ENCODE measurements at places on chromosomes 11 and 22.

GRCh38 chr22:27407369-27407985 lies 394.1 kb downstream of the MN1 start:
- DNase-seq = no peak

DNA sequence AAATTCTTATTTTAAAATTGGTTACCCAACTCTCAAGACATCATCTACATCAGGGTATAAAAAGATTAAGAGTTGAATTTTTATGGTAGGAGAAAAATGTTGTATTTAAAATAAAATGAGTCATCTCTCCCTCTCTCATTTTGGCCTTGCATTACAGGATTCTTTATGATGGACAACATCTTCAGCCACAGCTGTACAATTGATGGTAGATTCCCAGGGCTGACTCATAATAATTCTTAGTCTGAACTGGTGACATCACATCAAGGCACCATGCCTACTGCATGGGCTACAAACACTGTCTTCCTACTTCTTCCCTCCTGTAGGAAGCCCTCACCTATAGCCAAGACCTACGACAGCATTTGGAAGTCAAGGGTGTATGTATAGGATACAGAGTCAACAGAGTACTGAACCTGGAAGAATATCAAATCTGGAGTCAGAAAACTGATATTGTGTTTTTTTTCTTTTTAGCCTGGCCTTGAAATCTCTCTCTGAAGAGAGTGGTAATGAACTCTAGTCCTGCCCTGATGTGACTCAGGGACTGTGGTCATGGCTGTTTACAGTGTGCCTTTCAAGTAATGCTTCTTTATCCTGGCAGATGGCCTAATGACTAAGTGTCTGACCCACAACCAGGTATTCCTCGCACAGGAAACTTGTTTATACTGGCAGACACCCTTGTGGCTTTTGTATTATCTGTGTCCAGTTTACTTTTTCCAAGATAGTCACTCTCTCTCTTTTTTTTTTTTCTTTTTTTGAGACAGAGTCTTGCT lies 32.5 kb downstream of the MRGPRX2 start:
- no peak for DNase-seq

DNA sequence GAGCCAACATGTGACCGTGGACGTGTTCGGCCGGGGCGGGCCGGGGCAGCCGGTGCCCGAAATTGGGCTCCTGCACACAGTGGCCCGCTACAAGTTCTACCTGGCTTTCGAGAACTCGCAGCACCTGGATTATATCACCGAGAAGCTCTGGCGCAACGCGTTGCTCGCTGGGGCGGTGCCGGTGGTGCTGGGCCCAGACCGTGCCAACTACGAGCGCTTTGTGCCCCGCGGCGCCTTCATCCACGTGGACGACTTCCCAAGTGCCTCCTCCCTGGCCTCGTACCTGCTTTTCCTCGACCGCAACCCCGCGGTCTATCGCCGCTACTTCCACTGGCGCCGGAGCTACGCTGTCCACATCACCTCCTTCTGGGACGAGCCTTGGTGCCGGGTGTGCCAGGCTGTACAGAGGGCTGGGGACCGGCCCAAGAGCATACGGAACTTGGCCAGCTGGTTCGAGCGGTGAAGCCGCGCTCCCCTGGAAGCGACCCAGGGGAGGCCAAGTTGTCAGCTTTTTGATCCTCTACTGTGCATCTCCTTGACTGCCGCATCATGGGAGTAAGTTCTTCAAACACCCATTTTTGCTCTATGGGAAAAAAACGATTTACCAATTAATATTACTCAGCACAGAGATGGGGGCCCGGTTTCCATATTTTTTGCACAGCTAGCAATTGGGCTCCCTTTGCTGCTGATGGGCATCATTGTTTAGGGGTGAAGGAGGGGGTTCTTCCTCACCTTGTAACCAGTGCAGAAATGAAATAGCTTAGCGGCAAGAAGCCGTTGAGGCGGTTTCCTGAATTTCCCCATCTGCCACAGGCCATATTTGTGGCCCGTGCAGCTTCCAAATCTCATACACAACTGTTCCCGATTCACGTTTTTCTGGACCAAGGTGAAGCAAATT lies 1.8 kb downstream of the FUT4 start:
- peak; percentile 54 for DNase-seq

DNA sequence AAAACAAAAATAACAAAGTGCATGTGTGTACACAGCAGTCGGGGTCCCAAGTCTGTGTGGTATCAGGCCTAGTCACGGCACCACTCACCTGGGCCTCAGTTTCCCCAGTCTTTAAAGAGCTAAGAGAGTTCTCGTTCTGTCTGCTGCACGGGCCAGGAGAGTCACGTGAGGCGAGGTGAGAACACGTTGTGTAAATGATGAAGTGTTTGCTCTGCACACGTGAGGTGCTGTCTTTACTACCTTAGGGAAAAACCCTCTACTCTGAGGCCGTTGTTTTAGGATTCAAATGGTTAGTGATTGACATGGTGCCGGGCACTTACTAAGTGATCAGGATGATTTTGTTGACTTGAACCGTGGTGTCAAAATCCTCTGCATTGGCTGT lies 86.5 kb upstream of the PPARA start:
- no peak for DNase-seq

- no peak for DNase-seq
Observed at GRCh38 chr11:42034826-42035225, 575.4 kb upstream of the LRRC4C start.

DNA sequence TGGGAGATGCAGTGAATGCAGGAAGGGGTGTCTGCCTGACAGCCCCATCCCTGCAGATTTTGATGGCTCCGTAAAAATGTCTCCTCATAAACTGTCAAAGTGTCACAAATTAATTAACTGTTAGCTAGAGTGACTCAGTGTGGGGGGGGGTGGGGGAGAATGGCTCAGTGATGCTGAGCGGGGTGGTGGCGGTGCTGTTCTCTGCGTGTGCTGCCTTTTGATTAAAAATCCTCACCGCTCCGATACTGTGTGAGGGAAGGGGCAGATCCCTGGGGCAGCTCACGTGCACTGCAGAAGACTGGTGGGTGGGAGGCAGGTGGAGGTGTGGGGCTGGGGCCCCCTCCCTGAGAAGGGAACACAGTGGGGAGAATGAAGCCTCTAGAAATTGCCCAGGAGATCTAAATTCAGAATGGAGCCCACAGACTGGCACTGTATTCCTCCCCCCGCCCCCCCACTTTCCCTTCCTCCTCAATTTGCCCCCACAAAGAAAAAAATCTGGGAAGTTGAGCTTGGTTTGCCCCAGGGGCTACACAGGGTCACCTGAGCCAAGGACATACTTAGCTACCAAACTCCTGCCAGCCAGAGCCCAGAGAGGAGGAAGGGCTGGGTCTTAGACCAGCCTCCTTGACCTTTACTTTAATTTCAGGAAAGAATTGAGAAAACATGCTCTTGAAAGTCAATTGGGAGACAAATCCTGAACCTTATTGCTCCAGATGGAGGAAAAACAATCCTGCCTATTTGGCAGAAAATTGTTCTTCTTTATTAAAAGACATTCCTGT lies 39.8 kb downstream of the DRD2 start:
- no peak for DNase-seq

- no peak for DNase-seq
Observed at GRCh38 chr11:55942785-55943392, 6.7 kb upstream of the OR5I1 start.

DNA sequence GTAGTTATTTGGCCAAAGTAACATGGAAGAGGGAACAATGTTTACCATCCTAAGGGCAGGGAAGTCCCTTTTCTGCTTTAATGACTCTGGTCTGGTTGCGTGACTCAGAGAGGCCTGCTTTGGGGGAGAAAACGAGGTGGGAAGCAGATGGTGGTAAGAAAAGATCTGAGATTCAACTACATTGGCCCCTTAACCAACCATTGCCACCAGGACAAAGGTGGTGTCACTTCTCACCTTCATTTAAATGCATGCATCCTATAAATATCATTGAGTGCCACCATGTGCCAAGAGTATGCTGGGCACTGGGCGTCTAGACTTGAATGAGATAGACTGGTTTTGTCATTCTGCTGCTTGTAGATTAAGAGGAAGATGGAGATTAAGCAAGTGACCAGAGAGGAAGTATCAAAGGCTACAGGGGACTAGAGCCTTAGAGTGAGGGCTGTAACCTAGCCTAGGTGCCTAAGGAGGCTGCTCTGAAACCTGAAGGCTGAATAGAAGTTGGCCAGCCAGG lies 3.6 kb upstream of the SORL1 start:
- DNase-seq = no peak

GRCh38 chr11:95081412-95081811 lies 8.2 kb upstream of the ENDOD1 start:
- peak; percentile 54 for DNase-seq

DNA sequence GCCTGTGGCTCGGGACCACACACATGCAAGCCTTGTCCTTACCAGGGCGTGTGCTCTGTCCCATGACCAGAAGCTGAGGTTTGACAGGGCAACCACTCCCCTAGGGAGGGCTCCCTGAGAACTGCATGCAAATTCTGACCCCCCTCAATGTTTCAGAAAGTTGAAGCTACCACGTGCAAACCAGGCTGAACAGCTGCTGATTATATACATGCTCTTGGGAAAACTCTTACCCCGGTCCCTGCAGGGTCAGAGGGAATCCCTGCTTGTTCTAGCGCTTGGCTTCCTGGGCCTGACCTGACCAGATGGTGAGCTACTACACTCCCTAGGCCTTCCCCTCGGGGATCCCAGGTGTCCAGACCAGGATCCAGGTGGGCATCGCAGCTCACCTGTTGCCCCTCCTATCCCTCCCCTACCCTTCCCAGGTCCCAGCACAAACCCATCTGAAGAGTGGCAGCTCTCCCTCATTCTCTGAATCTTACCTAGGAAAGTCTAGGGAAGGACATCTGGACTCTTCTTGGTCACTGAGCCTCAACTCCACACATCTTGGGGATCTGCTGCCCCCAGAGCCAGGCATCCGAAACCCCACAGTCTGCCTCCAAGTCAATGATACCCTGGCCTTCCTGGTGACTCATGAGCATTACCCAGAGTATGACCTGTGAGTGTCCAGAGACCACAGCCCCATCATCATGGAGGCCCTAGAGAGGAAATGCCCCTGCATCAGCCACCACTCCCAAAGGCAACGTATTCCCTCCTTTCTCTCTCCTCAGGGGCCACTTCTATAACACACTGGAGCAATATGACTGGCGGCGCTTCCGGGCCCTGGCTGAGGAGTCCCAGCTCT lies 61.5 kb downstream of the BTG4 start:
- DNase-seq = no peak

- DNase-seq = no peak
Observed at GRCh38 chr11:47971501-47971900, 8.9 kb upstream of the PTPRJ start.

DNA sequence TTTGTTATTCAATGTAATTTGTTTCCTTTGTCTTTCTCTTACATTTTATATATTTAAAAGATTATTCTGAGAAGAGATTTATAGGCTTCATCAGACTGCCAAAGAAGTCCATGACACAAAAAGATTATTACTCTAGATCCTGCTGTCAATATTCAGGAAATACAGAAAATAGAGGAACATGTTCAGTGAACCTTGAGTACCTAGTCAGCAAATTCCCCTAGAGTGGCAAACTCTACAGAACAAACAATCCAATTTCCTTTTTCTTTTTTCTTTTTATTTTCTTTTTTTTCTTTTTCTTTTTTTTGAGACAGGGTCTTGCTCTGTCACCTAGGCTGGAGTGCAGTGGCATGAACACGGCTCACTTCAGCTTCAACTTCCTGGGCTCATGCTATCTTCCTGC lies 23.9 kb downstream of the TTC17 start:
- DNase-seq = no peak

DNA sequence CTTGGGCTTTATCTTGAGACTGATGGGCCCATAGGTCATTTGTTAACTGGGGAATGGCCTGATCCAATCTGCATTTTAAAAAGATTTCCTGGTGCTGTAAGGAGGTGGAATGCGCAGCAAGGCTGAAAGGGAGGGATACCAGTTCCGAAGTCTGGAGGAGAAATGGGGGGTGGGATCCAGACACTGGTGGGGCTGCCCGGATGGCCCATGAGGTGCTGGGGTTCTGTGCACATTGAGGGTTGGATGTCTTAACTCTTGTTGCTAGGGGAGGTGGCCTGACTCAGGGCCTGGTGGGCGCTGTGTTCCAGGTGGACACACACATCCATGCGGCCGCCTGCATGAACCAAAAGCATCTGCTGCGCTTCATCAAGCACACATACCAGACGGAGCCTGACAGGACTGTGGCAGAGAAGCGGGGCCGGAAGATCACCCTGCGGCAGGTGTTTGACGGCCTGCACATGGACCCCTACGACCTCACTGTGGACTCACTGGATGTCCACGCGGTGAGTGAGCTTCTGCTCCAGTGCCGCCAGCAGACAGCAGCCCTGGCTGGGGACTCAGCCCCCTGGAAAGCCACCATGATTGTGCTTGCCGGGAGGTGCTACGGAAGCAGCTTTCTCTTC lies 38.1 kb downstream of the AMPD3 start:
- DNase-seq = no peak

DNA sequence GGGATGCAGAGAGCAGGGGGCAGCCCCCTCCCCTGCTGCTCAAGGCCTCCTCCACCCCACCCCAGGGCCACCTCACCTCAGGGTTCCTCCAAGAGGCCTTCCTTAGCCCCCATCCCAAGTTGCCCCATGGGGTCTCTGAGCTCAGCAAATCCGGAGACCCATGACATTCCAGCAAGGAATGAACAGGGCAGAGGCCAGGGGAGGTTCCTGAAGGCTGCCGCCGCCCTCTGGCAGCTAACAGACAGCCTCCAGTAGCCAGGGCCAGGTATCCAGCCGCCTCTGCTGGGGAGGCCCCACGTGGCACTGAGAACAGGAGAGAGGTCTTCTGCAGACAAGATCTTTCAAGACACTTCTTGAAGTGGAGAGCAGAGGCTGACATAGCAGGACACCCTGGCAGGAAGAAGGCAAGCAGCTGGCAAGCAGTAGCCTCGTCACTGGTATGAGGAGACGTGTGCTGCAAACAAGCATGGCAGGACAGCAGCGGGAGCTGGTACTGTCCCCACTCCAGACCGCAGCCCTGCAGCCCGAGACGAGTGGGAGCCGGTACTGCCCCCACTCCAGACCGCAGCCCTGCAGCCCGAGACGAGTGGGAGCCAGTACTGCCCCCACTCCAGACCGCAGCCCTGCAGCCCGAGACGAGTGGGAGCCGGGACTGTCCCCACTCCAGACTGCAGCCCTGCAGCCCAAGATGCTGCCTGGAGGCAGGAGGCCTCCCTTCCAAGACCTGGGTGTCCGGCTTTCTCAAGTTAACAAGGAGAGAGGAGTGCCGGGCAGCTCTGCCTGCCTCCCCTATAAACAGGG lies 190.6 kb downstream of the IGLL1 start:
- no peak for DNase-seq

- DNase-seq = peak; percentile 23
Observed at GRCh38 chr11:2074266-2074825, 64.8 kb downstream of the IGF2 start.

GRCh38 chr11:34395916-34396550 lies 38.2 kb upstream of the ABTB2 start:
- no peak for DNase-seq

GRCh38 chr11:78228467-78228866 lies 39.7 kb downstream of the USP35 start:
- no peak for DNase-seq
